ENCODE measurements at places on chromosomes 1 and 21.
A peak's percentile ranks its signal among the peaks of the same experiment; 100 is the strongest.

GRCh38 chr1:59178339-59179187 is 118.3 kb upstream of the FGGY start:
- DNase-seq = no peak

DNA sequence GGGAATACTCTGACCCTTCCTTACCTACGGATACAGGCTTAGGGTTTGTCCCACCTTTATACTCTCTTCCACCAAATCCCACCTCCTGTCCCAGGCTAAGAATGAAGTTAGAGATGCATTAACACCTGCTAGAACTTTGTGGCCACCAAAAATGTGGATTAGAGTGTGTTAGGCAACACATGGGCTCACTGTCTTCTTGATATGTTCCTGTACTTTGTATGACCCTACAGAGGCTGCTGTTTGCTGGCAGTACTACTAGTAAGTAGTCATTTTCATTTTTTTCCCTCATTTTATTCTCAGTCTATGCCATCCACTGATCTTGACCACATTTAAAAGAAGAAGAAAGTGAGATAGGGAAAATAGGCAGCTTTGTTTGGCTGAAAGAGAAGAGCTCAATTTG is 21.0 kb upstream of the TMEM39B start:
- no peak for DNase-seq

- no peak for DNase-seq
These were observed at the start of gene MAEL for GRCh38 chr1:166988974-166989515. MAEL (plus strand) TSS chr1:166989280; CDS start chr1:166989353, 73 bp downstream.

- no peak for DNase-seq
These were observed 26.6 kb downstream of the MAP3K7CL start for GRCh38 chr21:29157080-29157479.

DNA sequence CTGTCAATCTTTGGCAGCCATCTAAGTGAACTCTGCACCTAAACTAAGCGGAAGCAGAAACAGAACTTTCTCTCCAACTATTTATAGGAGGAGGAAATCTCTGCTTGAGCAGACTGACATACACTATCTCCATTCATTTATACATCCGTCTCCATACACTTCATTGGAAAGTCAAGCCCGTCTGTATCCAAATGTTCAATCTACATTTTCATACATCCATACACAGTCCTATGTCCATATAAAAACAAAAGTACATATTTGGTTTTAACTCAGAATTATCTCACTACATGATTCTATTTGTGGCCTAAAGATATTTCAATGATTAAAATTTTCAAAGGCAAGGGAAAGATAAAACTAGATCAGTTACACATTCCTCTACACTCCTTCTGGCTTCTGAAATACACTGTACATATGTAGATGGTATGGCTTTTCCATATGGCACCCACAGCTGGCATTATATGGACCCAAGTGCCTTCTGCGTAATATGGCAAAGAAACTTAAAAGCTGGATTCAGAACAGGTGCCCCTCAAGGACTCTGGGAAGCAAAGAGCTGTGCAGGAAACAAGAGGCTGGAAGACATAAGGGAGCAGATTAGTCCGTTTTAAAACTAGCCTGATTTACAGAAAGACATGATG is 35.5 kb downstream of the ILDR2 start:
- no peak for DNase-seq

DNA sequence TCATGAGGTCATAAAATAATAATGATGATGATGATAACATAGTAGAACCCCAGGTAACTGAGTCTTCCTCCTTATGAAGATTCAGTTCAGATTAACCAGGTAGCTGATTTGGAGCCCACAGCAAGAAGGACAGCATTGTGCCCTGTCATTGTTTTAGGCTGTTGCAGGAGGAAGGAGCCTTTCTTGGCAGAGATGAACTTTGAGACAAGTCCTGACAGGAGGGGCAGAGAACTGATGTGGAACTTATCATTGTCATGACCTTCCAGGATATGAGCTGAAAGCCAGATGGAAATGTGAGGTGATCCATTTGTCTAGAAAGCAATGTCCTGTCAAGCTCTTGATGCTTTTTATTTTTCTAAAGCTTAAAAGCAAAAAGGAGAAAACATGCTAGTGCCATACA is 132.6 kb upstream of the COA6 start:
- DNase-seq = no peak

DNA sequence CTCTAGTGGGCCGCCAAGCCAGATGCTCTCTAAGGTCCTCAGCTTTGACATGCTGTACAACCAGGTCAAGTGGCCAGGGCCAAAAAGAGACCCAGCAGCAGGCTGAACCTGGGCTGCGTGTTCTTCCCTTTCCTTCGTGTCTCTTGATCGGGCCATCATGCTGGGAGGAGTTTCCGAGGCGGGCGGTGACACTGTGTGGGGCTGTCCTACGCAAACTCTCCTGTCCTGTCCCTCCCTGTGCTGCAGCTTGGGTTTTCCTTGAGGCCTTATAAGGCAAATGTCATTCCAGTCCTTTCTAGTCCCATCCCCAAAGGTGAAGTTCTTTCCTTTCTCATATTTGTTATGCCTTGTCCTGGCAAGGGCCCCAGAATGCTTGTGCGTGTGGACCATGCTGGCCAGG is 56.7 kb downstream of the ARHGEF10L start:
- DNase-seq = no peak

DNA sequence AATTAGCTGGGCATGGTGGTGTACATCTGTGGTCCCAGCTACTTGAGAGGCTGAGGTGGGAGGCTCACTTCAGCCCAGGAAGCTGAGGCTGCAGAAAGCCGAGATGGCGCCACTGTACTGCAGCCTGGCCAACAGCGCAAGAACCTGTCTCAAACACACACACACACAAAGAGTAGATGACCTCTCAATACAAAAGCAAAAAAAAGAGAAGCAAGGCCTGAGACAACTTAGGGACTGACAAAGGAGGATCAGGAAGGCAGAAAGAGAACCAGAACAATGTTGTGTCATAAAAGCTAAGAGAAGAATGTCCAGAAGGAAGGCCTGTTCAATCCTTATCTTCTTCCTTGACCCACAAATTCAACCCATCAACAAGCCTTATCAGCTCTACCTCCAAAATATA is 18.5 kb downstream of the WASF2 start:
- DNase-seq = no peak

DNA sequence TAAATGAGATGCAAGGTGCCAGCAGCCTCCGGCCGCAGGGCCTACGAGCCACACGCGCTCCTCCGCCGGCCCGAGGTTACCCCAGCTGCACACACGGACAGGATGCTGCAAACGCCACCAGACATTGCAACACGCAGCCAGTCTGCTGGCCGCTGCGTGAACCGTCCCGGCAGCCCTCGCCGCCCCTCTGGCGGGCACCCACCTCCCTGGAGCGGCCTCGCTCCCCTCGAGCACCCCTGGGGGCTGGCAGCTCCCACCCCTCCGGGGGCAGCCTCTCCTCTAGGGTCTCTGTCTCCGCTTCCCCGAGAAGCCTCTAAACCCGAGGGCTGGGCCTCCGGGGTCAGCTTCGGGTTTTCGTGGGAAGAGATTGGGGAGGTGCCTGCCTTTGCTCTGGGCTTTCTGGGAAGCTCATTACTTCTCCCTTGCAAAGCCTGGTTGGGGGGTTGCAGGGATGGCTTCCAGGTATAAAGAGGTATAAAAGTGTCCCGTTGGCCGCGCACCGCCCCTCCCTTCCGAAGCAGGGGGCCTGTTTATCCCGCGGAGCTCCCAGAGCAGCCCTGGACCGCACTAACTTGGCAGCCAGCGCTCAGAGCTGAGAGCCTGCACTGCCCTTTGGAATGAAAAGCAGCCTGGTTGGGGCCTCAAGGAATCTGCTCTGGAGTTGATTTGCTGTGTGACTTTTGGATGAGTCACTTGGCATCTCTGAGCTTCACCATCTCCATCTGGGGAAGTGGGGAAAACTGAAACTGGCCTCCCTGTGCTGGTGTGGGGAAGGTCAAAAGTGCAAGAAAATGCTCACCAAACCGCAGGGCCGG is 21.8 kb downstream of the DHRS3 start:
- DNase-seq = no peak

- DNase-seq = no peak
These were observed 217.6 kb upstream of the SAMSN1 start for GRCh38 chr21:14763695-14764064.

DNA sequence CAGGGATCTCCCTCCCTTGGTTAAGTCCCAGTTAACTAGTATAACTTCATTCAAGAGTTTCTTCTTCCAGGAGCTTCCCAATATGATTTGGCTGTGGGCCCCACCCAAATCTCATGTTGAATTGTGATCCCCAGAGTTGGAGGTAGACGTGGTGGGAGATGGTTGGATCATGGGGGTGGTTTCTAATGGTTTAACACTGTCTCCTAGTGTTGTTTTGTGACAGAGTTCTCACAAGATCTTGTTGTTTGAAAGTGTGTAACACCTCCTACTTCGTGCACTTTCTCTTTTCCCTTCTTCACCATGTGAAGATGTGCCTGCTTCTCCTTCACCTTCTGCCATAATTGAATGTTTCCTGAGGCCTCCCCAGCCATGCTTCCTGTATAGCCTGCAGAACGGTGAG is 251.8 kb upstream of the FGGY start:
- DNase-seq = no peak

GRCh38 chr1:177287270-177287669 is 116.5 kb downstream of the BRINP2 start:
- no peak for DNase-seq

DNA sequence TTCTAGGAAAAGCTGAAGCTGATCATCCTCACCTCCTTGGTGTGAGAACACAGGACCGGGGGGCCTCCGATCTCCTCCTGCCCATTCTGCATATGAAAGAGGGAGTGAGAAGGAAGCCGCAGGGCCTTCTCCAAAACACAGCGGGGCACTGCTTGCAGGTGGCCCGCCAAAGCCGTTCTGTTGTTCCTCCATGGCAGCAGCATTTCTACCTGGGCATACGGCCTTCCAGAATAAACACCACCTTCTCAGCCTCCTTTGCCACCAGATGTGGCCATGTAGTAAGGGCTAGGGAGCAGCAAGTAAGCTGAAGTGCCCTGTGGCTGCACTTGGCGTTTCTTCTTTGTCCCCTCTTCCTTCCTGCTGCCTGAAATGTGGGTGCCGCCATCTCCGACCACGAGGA is 214.9 kb downstream of the TOMM20 start:
- no peak for DNase-seq

- no peak for DNase-seq
These were observed 54.1 kb downstream of the MRPL37 start for GRCh38 chr1:54254055-54254454.

DNA sequence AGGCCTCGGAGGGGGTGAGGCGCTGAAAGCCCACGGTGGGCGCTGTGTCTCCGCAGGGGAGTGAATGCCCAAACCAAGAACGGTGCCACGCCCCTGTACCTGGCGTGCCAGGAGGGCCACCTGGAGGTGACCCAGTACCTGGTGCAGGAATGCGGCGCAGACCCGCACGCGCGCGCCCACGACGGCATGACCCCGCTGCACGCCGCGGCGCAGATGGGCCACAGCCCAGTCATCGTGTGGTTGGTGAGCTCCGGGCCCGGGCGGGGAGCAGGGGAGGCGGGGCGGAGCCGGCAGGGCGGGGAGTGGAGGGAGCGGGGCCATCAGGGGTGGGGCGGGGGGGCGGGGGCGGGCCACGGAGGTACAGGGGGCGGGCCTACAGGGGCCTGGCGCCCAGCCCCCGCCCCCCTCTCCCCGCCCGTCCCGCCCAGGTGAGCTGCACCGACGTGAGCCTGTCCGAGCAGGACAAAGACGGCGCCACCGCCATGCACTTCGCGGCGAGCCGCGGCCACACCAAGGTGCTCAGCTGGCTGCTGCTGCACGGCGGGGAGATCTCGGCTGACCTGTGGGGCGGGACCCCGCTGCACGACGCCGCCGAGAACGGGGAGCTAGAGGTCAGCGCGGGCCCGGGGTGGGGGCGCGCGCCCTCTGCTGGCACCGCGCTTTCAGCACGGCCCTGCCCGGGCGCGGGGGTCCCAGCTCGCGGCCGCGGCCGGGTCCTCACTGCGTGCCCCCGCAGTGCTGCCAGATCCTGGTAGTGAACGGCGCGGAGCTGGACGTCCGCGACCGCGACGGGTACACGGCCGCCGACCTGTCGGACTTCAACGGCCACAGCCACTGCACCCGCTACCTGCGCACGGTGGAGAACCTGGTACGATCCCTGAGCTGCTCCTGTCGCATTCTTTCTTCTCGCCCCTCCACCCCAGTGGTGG is 15.9 kb downstream of the ESPN start:
- DNase-seq = peak; percentile 44

- DNase-seq = no peak
These were observed 34.5 kb downstream of the LRRN2 start for GRCh38 chr1:204650911-204651570.

- no peak for DNase-seq
These were observed 122.0 kb downstream of the CDC7 start for GRCh38 chr1:91622616-91623015.

- DNase-seq = no peak
These were observed 65.6 kb downstream of the NTPCR start for GRCh38 chr1:233015965-233016364.

GRCh38 chr21:46597896-46598343 is 7.0 kb downstream of the S100B start:
- no peak for DNase-seq

GRCh38 chr21:36377391-36377842 is 7.8 kb upstream of the CHAF1B start:
- no peak for DNase-seq

GRCh38 chr1:48735796-48736195 is 40.9 kb downstream of the BEND5 start:
- DNase-seq = no peak

DNA sequence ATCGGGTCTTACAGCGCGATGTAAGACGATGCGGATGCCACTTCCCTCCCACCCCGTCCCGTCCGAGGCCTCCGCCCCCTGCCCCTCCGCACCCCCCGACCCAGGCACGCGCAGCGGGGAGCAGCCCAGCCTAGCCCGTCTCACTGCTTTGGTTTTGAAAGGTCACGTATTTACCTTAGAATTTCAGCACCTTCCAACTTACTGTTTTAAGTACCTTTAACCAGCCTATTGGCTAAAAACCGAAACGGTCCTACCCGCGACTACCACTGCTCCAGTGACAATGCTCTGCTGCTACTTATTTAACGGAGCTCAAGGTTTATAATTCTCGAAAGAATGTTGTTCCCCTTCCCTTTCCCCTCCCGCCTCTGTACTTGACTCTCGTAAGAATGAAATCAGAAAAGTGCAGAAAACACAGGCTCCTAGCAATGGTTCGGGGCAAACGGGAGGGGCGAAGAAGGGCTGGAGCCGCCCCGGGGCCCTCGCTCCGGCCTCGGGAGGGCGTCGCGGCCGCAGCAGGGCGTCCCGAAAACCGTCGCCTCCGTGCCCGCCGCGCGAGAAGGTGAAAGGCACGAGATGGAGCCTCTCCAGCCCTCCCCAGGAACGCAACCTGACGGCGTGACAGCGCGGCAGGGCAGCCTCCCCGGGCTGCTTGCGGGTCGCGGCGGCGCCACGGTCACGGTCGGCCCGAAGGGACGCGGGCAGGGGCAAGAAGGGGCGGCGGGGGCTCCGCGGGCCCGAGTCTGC is 667 bp downstream of the TMEM50B start:
- DNase-seq = no peak

DNA sequence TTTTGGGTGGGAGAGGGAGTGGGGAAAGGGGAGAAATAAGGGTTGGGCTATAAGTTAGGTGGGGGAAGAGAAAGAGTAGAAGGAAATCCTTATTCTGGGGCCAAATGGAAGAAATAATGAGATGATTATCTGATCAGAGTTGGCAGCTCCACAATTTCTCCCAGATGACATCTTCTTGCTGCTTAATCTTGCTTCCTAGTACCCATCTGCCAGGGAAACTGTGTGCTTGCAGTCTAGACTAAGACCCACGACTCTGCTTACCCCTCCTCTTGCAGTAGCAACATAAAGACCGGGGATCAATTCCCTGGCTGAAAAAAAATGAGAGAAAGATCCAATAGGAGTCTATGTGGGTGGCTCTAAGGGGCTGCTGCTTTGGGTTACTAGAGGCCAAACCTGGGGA is 95.6 kb downstream of the PAPPA2 start:
- DNase-seq = no peak
